ENCODE measurements at places on chromosomes 7 and 10. TPM values are rescaled to one million over a fixed set of nuclear protein-coding genes. Genes with fewer than 3 reads are reported as not detected.
A peak's percentile ranks its signal among the peaks of the same experiment; 100 is the strongest.

DNA sequence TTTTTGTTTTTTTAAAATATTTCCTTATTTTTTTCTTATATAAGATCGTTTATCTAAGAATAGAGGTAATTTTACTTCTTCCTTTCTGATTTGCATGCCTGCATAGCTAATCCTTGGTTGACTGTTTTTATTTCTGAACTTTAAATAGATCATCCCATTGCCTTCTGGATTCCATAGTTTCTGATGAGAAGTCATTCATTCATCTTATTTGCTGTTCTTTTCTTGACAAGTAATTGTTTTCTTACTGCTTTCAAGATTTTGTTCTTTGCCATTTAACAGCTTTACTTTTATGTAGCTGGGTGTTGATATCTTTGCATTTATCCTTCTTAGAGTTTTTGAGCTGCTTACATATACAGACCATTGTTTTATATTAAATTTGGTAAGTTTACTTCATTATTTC, 437.9 kb downstream of the SDK1 start:
- no peak overlapping the region for H3K27ac ChIP-seq
- H3K4me3 ChIP-seq, result no peak overlapping the region
- no peaks in the 10 kb centered on the region for H3K4me1 ChIP-seq
- no peaks in the 10 kb centered on the region for H3K27me3 ChIP-seq

DNA sequence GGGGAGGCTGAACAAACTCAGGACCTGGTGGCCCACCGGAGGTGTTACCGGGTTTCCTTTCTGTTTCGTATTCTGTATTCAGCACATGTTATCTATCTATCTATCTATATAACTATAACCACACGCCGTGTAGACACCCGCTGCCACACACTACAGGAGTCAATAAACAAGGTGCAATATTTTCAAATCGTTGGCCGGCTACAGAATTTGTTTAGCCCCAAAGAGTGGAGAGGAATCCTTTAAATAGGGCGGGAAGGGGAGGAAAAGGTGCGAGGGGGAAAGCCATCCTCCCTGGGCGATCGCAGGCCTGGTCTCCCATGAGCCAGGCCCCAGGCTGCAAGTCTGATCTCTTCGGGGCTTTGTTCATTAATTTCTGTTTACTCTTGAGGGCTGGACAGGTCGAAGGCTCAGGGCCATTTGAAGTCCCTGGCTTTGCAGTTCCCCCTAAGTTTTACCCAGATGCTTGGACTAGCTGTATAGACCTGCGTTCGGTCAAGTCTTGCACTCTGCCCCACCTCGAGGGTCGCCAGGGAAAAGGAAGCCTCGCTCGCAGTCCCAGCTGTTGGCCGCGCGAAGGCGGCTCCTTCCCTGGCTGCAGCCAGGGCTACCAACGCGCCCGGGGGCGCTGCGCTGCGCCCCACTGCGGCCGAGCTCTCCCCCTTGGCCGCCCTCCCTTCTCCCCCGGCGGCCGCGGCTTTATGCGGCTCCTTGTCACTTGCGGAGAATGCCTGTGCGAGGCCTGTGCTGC, 3.8 kb downstream of the NKX2-3 start:
- H3K36me3 ChIP-seq, result no peaks in the 10 kb centered on the region
- peaks cover 5% of the 10 kb centered on the region for H3K4me1 ChIP-seq
- H3K4me3 ChIP-seq, result peak overlapping the region; percentile 23
- peak; percentile 47 for DNase-seq
- peaks cover 8% of the 10 kb centered on the region for H3K27me3 ChIP-seq

- no peaks in the 10 kb centered on the region for H3K36me3 ChIP-seq
- H3K27ac ChIP-seq, result no peak overlapping the region
- H3K4me1 ChIP-seq, result no peaks in the 10 kb centered on the region
These were observed 83.5 kb downstream of the FAS start for GRCh38 chr10:89074120-89074519.

DNA sequence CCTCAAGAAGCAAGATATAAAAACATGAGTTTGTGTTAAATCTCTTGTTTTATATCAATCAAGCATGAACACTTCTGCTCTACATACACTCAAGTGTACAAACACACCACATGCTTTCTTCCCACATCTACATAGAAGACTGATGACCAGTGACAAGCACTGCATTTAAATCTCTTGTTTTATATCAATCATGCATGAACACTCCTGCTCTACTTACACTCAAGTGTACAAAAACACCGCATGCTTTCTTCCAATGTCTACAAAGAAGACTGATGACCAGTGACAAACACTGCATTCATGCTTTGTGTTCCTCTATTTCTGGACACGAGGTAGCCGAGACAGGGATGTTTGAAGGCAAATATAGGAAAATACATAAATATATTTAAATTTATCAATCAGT, 642.0 kb upstream of the PFKP start:
- no peaks in the 10 kb centered on the region for H3K27me3 ChIP-seq
- DNase-seq, result no peak
- H3K27ac ChIP-seq, result no peak overlapping the region
- no peak overlapping the region for H3K4me3 ChIP-seq

DNA sequence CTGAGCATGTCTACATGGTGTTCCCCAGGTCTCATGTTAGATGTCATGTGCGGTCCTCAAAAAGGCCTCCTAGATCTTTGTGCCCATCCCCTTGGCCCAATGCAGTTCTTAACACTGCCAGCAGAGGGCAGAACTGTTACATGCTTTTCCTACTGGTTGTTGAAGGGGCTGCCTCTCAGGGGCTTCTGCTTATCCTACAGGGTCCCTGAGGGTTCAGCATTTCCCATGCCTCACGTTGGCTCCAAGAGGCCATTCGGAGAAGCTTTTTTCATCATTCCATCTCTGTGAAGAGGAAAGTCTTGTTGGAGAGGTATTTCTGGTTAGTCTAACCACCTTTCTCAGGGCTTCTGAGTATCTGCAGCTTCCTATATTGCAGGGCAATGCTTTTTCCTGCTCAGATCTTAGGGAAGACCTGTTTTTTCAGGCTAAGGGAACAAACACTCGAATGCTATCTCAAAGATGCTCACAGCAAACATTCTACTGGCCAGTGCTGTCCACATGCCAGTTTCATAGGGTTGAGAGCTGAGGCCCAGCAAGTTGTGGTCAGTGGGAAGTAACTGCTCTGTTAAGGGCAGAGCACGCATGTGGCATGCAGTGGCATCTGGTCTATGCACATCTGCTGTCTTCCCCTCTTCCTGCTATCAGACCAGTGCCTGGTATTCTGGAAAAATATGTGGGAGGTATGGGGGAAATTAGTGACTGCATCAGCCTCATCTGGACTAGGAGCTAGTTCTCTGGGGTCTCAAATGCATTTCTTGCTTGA, 31.5 kb downstream of the MBL2 start:
- DNase-seq, result no peak
- no peak overlapping the region for H3K4me3 ChIP-seq
- no peak overlapping the region for H3K27ac ChIP-seq
- H3K27me3 ChIP-seq, result no peaks in the 10 kb centered on the region
- H3K4me1 ChIP-seq, result no peaks in the 10 kb centered on the region

- H3K36me3 ChIP-seq, result no peaks in the 10 kb centered on the region
- no peaks in the 10 kb centered on the region for H3K4me1 ChIP-seq
- no peaks in the 10 kb centered on the region for H3K27me3 ChIP-seq
- H3K4me3 ChIP-seq, result no peak overlapping the region
- DNase-seq, result no peak
These were observed 28.1 kb downstream of the COL13A1 start for GRCh38 chr10:69829775-69830174.

DNA sequence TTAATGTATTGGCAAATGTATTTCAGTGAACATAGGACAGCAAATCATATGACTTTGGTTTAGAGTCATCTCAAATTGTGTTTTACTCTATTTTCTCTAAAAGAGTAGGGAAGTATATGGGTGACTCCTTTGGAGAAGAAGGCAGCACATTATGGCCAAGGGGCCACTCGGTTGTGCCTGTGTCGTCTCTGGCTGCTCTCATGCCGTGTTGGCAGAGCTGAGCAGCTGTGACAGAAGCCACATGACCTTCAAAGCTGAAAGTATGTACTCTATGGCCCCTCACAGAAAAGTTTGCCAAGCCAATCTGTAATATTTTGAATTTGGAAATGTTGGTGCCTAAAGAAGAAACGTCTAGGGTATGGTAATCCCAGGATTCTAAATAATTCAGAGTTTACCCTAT, 47.5 kb downstream of the TASOR2 start:
- no peak for DNase-seq
- peaks cover 16% of the 10 kb centered on the region for H3K36me3 ChIP-seq
- H3K27me3 ChIP-seq, result no peaks in the 10 kb centered on the region
- no peak overlapping the region for H3K27ac ChIP-seq

TSPAN12 gene
- total RNA-seq, result 28.9 TPM

PRSS37 gene
- not detected for total RNA-seq

- no peaks in the 10 kb centered on the region for H3K4me1 ChIP-seq
- no peak overlapping the region for H3K4me3 ChIP-seq
- H3K27me3 ChIP-seq, result no peaks in the 10 kb centered on the region
- H3K36me3 ChIP-seq, result no peaks in the 10 kb centered on the region
- DNase-seq, result no peak
These were observed 197.5 kb downstream of the ZNF438 start for GRCh38 chr10:30834153-30834552.

DNA sequence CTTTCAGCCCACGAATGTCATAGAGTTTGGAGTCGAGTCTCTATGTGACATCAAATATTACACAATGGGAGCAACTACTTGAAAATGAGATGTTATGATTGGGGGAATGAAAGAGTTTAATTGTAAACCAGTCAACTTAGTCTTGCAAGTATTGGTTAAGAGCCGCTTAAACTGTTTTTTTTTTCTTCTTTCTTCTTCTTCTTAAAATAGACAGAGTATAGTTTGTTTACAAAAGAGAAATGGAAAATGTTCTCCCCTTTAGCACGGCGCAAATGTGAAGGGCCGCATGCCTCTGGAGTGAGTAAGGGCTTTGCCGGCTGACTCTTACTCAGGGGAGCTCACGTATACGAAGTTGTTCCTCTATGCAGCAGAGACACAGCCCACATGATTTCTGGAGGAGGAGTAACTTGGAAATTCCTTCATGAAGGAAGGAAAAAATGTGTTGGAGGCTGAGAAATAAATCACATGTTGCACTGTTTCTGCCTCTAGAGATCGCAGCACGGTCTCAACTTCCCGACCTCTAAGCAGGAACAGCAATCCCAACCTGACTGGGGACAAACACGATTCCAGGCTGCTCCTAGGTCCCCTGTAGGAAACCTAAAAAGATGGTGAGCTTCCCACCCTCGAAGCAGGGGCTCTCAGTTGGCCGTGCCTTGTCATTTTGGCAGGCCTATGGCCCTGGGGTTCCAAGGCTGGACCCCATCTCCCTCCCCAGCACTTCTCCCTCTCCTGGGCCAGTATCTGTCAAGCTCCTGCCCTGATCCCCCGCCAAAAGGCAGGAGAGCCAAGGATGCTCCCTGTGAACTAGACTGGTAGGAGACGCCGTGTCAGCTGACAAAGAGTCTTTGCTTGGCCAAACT, 44.8 kb downstream of the MYOF start:
- peak overlapping the region; percentile 29 for H3K4me3 ChIP-seq
- H3K36me3 ChIP-seq, result no peaks in the 10 kb centered on the region

PNLIPRP1 gene
- not detected for total RNA-seq

DNA sequence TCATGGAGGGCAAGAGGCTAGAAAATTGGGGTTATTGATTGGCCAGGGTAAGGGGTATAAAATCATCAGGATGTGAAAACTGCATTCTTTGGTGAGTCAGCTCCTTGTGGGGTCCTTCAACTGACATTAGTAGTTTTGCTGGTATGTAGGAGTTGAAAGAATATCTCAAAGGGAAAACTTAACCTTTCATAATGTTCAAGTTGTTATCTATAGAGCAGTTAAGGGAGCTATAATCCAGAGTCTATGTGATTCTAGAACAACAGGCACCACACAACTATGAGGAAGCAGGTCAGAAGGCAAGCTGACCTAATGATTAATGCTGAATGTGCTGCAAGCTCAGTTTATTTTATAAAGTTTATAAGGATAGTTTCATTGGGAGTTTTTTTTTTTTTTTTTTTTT, 13.7 kb downstream of the PRPS1L1 start:
- no peak overlapping the region for H3K27ac ChIP-seq
- H3K4me1 ChIP-seq, result no peaks in the 10 kb centered on the region
- H3K27me3 ChIP-seq, result no peaks in the 10 kb centered on the region

- H3K27me3 ChIP-seq, result no peaks in the 10 kb centered on the region
- no peaks in the 10 kb centered on the region for H3K4me1 ChIP-seq
- no peak overlapping the region for H3K27ac ChIP-seq
- DNase-seq, result no peak
- H3K4me3 ChIP-seq, result no peak overlapping the region
These were observed 30.2 kb downstream of the KLHL7 start for GRCh38 chr7:23135755-23136154.

DNA sequence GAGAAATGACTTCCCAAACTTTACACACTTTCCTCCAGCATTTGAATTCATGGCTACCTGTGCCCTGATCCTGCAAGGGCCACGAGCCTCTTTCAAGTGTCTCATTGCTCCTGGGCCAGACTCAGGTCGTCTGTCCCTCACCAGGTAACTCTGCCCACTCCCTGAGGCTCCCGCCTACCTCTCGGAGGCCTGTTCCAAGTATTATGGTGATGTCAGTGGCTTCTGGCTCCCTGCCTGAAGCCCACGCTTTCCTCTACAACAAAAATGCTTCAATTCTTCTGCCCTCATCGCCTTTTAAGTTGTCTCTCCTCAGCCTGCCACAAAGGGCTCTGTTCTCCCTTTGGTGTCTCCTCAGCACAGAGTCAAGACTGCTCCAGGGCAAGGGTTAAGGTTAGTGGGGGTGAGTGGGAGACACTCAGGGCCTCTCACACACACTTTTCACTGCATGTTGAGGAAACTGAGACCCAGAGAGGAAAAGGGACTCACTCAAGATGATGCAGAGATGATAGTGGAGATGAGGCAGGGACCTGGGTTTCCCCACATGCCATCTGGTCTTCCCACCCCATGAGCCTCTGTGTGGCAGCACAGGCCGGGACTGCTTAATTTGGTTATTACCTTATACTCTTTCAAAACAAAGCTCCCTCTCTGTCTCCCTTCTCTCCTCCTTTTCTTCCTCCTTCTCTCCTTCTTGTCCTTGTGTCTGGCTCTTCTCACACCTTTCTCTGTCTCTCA, 28.3 kb upstream of the EGR2 start:
- no peaks in the 10 kb centered on the region for H3K27me3 ChIP-seq
- DNase-seq, result no peak
- H3K36me3 ChIP-seq, result no peaks in the 10 kb centered on the region
- H3K4me3 ChIP-seq, result no peak overlapping the region
- no peak overlapping the region for H3K27ac ChIP-seq
- H3K4me1 ChIP-seq, result no peaks in the 10 kb centered on the region

- H3K27ac ChIP-seq, result no peak overlapping the region
- no peaks in the 10 kb centered on the region for H3K36me3 ChIP-seq
- no peaks in the 10 kb centered on the region for H3K27me3 ChIP-seq
- DNase-seq, result no peak
- no peaks in the 10 kb centered on the region for H3K4me1 ChIP-seq
These were observed 12.9 kb downstream of the SGCE start for GRCh38 chr7:94642838-94643653.
